ENCODE measurements at places on chromosomes 11 and 22.

DNA sequence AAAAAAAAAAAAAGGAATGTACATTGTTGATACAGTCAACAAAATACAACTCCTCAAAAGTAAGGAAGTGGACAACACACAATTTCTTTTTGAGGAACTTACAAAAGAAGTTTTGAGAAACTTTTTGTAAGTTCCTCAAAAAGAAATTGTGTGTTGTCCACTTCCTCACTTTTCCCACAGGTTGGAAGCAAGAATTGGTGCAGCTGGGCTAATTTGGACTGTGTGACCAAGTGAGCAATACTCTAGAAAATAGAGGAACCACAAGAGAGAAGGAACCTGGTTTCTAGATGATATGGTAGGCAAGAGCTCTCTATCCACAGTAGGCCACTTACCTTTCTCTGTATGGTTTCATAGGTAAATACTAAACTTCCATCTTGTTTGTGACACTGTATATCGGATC is 1053.8 kb downstream of the LRRC4C start:
- DNase-seq, result no peak

DNA sequence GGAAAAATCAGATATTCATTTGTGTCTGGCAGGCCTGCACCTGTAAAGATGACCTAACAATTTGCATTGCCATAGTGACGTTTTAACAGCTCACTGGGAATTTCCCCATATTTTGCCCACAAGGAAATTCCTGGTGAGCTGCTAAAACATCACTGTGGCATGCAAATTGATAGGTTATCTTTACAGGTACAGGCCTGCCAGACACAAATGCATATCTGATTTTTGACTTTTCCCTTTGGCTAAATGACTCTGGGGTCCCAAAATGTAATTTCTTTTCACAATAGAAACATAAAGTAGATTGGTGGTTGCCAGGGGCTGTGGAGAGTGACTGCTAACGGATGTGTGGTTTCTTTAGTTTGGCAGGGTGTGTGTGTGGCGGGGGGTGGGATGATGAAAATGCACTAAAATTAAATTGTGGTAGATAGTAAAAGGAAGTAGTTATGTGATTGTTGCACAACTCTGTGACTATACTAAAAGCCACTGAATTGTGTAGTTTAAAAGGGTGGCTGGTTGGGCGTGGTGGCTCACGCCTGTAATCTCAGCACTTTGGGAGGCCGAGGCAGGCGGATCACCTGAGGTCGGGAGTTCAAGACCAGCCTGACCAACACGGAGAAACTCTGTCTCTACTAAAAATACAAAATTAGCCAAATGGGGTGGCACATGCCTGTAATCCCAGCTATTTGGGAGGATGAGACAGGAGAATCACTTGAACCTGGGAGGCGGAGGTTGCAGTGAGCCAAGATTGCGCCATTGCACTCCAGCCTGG is 18.5 kb upstream of the FEZ1 start:
- peak; percentile 26 for DNase-seq

DNA sequence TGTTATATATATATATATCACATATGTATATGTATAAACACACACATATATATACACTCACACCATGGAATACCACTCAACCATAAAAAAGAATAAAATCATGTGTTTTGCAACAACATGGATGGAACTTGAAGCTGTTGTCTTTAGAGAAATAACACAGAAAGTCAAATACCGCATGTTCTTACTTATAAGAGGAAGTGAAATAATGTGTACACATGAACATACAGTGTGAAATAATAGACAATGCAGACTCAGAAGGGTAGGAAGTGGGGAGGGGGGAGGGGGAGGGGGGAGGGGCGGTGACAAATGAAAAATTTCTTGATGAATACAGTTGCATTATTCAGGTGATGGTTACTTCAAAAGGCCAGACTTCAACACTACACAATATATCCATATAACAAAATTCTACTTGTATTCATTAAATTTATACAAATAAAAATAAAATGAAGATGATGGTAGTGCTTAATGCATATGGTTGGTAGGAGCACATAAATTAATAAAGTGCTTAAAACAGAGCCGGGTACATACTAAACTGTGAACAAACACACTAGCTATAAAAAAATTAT is 5.8 kb upstream of the OR5B2 start:
- no peak for DNase-seq

DNA sequence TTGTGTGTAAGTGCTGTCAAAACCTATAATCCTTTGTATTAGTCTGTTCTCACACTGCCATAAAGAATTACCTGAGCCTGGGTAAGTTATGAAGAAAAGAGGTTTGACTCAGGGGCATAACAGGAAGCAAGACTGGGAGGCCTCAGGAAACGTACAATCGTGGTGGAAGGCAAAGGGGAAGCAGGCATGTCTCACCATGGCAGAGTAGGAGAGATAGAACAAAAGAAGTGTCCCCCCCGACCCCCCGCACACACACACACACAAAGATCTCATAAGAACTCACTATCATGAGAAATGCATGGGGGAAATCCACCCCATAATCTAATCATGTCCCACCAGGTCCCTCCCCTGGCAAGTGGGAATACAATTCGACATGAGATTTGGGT is 2.3 kb upstream of the USP28 start:
- DNase-seq, result no peak

DNA sequence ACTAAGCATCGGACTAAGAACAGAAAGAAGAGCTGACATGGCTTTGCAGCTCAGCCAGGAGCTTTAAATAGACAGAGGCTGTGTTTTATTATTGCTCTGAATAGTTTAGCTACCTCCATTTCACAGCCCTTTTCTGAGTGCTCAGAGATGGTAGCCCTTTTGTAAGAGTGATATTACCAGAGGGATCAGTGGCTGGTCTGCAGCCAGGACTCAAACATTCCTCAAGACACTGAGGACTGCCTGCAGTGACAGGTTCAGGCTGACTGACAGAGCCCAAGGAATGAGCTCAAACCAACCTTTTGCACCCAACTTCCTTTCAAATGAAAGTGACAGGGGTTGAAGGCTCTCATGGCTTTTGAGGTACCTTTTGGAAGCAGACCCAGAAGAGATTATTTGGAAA is 189.0 kb downstream of the DDX10 start:
- DNase-seq, result peak; percentile 28

- DNase-seq, result no peak
Measured at GRCh38 chr11:124578761-124579160, 9.0 kb downstream of the OR8A1 start.

DNA sequence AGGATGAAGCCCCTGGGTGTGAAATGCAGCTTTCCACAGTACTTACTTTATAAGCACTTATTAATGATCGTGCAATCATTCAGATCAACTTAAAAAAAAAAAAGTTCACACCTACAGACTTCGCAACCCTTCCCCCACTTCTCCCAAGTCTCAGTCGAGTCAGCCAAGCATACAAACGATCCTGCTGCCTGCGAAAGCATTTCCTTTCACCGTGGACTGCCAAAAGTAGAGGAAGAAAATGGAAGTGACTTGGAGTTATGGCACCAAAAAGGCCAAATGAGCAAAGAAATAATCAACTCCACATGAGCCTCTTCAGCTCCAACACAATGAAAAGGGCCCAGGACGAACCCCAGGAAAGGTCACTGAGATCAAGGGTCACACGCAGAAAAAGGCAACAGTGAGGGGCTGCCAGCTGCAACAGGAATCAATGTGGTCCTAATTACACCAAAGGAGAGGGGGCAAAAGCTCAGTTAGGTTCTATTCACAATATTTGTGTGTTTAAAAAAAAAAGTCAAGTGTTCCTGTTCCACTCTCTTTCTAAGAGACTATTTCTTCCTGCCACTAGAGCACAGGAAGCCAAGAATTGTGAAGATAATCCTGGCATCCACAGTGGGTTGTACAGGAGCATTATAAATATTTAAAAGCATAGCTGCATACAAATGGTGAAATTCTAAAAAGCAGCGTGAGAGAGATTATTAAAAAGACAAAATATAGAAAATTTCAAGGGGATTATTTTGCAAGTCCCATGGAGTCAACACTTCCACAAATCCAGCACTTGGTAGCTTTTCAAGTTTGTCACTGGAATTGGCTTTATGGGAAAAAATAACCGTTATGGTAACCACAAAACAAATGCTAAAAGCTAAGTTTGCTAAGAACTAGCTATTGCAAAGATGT is 28.4 kb downstream of the CDON start:
- no peak for DNase-seq

GRCh38 chr22:43388420-43388851 is 23.4 kb upstream of the MPPED1 start:
- DNase-seq, result peak; percentile 45

DNA sequence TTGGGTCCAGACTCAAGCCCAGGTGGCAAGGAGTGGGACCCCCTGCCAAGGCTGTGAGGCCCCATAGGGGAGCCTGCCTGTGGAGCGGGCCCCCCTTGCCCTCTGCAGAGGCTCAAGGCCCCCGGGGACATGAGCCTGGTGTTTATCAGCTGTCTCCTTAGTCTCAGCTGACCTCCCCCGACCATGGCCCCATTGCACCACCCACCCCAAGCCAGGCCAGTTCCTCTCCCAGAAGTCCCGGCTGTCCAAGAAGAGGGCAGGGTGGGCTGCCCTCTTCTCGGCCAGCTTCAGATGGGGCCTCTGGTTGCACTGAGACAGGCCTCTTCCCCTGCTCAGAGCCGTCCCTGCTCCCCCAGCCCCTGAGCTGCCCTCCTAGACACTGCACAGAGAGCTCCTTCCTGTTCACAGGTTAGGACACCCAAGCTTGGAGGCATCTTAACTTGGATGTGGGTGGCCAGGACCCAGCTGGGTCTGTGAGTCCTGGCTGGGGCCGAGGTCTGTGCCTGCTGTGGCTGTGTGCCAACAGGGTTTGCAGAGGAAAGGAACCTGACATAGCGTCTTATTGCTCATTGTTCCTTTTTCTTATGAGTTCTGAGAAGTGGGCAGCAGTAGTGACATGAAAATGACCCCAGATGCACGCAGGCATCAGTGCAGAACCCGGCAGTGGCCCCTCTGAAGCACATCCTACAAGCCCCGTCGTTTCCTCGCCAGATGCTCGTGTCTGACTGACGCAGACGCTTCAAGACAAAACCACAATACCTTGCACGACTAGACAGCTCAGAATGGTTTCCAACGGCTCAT is 5.4 kb downstream of the TRABD start:
- DNase-seq, result peak; percentile 36

- DNase-seq, result peak; percentile 37
Measured at GRCh38 chr22:35631597-35631996, 14.5 kb upstream of the MB start.

- DNase-seq, result no peak
Measured at GRCh38 chr11:1442163-1442562, 44.4 kb downstream of the MOB2 start.

DNA sequence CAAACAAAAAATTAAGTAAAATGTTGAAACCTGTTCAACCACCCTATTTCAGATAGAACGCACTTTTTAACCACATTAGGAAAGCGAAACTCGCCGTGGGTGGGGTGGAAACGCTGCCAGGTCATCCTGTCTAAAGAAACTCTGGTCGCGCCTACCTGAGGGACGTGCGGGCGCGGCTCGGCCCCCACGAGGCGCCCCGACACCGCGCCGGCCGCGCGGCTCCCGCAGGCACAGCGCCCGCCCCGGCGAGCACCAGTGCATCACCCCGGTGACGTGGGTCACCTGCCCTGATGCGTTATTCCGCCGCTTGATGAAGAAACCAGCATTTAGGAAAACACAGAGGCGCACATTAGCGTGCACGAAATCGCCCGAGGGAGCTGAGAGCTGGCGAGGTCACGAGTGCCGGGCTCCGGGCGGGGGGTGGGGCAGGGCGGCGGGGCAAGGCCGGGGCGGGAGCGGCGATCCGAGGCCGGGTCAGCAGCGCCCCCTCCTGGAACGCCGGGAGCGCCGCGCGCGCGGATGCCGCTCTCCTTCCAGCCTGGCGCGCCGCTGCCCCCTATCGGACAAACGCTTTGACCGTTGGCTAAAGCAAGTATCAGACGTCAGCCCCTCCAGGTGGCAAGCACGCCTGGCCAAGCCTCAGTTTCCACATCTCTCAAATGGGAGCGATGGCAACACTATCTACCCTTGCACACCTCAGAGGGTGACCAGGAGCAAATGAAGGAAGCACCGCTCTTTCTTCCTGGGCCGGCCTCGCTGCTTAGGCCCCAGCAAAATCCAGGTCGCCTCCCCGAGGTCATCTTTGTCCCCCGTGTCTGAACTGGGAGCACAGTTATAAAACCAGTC is 15.7 kb upstream of the SNX32 start:
- peak; percentile 81 for DNase-seq

DNA sequence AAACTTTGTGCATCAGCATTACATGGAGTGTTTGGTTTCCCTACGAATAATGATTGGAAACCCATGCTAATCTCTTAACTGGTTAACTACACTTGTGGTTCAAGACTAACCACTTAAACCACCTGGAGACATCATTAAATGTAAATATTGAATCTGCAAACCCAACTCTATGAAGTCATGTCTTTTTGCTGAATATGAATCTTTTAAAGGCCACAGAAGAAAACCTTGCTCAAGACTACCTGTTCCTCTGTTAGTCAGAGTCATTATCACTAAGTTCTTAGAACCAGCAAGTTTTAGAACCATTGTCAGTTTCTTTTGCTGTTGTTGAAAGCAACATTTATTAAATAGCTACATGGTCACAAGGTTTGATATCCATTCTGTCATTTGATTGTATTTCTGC is 70.7 kb downstream of the SIK2 start:
- no peak for DNase-seq

DNA sequence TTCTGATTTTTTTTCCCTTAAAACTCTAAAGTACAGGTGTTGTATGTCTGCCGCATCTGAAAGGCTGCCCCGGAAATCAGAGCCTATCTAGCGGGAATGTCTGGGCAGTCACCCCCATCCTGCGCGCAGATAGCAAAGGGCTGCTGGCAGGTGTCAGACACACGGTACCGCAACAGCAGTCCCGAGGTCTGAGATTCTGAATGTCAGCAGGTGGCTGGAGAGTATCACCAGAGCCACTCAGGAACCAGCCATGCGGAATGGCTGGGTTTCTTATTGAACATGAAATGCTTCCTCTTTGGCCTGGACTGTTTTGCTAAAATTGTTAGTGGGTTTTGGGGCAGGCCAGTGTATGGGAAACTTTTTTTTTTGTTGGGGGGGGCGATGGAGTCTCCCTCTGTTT is 53.3 kb downstream of the CERK start:
- no peak for DNase-seq

GRCh38 chr11:122165607-122166371 is 49.8 kb upstream of the BLID start:
- DNase-seq, result no peak

GRCh38 chr11:72451831-72452376 is 17.6 kb upstream of the CLPB start:
- DNase-seq, result no peak

DNA sequence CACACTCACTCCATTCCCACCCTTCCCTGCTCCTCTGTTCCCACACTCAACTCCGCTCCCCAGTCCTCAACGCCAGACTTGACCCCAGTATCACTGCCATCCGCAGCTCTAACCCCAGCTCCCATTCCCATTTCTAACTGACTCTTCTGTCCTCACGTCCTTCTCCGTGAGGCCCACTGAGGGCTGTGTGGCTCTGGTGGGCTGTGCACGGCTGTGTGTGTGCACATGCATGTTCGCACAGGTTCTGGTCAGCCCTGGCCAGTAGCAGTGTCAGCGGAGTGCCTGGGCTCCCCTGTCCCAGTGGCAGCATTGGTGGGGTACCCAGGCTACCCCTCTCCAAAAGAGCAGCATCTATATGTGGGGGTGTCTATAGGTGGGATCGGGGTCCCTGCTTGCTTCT is 5.0 kb downstream of the CAPN1 start:
- DNase-seq, result no peak

- DNase-seq, result no peak
Measured at GRCh38 chr22:46549971-46550641, 12.7 kb upstream of the CELSR1 start.

GRCh38 chr11:63564784-63565350 is 1.7 kb upstream of the PLAAT2 start:
- DNase-seq, result no peak

GRCh38 chr11:2436521-2437031 is 7.7 kb downstream of the TRPM5 start:
- no peak for DNase-seq
